ENCODE measurements at places on chromosomes 1 and 21. TPM values are rescaled to one million over a fixed set of nuclear protein-coding genes. Genes with fewer than 3 reads are reported as not detected.

GRCh38 chr1:63323865-63324778, 1.8 kb downstream of the FOXD3 start:
- no peak overlapping the region for H3K27ac ChIP-seq
- H3K36me3 ChIP-seq, result no peaks in the 10 kb centered on the region
- H3K4me3 ChIP-seq, result peak overlapping the region; percentile 59
- no peak for DNase-seq
- H3K4me1 ChIP-seq, result peaks cover 37% of the 10 kb centered on the region

UBE2U gene
- total RNA-seq, result not detected

SSX2IP gene
- 5.8 TPM for total RNA-seq

KRTAP7-1 gene
- not detected for total RNA-seq

- no peak overlapping the region for H3K27ac ChIP-seq
- peaks cover 13% of the 10 kb centered on the region for H3K4me1 ChIP-seq
- no peak for DNase-seq
- H3K36me3 ChIP-seq, result no peaks in the 10 kb centered on the region
- no peak overlapping the region for H3K4me3 ChIP-seq
Measured at GRCh38 chr1:168514455-168514854, 29.3 kb downstream of the XCL2 start.

GRCh38 chr1:198465201-198466144, 75.0 kb downstream of the ATP6V1G3 start:
- H3K27ac ChIP-seq, result no peak overlapping the region
- H3K27me3 ChIP-seq, result no peaks in the 10 kb centered on the region
- H3K4me1 ChIP-seq, result no peaks in the 10 kb centered on the region
- no peak for DNase-seq
- H3K4me3 ChIP-seq, result no peak overlapping the region
- H3K36me3 ChIP-seq, result no peaks in the 10 kb centered on the region

DNA sequence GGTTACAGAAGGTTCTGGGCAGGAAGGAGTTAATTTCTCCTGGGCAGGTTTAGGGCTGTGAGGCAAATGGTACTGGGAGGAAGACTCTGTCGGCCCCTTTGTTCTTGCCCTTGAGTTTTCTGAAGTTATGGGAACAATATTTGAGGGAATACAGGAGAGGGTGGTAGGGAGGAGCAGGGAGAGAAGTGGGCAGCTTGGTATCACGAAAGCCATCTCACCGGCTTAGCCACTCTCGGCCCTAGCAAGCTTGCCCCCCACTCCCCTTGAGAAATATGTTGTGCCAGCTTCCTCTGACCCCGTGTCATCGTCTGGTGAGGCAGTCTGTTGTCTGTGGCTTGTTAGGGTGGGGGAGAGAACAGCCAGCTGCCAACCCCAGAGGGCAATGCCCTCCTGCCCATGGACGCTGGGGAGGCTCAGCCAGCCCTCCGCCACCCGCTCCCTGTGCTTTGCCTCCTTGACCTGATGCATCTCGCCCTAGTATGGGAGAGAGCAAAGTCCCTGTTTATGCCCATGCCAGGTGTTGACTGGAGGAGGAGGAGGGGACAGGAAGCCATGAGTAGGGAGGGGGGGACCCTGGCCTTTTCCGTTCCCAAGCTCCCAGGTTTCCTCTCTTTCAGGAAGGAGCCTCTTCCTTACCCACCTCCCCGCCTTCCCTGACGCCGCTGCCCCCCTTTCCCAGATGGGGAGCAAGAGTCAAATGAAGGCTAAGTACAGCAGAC, 1.2 kb downstream of the EFNA1 start:
- H3K36me3 ChIP-seq, result peaks cover 41% of the 10 kb centered on the region
- H3K4me3 ChIP-seq, result peak overlapping the region; percentile 64
- H3K4me1 ChIP-seq, result peaks cover 78% of the 10 kb centered on the region
- H3K27me3 ChIP-seq, result peaks cover 13% of the 10 kb centered on the region
- peak; percentile 55 for DNase-seq
- peak overlapping the region; percentile 91 for H3K27ac ChIP-seq

DNA sequence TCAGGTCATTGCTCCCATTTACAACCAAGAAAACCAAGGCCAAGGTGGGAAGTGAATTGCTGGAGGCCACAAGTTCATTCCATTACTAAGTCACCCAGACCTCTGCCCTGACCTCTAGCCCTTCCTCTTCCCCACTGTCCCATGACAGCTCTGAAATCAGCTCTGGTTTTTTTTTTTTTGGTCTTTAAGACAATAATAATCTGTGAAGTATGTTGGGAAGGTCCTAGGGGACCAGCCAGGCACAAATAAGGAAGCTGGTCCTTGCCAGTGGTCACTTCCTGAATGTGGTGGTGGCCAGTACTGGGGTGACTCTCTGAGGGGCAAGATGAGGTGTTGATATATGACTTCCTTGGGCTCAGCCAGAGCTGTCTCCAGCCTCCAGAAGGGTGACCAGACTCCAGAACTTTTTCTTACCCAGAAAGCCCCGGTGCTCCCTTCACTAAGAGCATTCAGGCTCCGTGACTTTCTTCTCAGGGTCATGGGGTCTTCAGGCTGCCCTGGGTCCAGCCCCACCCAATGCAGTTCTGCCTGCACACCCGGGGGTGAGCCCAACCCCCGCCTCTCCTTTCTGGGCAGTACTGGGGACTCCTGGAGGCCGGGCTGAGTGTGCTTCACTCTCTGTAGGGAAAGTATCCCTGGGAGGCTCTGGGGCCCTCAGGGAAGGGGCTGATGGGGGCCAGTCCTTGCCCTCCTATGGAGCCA, 159.6 kb downstream of the PTPRU start:
- no peaks in the 10 kb centered on the region for H3K4me1 ChIP-seq
- no peak for DNase-seq
- no peak overlapping the region for H3K27ac ChIP-seq
- no peaks in the 10 kb centered on the region for H3K36me3 ChIP-seq
- H3K27me3 ChIP-seq, result peaks cover 14% of the 10 kb centered on the region

- H3K27me3 ChIP-seq, result no peaks in the 10 kb centered on the region
- no peaks in the 10 kb centered on the region for H3K36me3 ChIP-seq
- DNase-seq, result no peak
Measured at GRCh38 chr1:67816506-67816905, 16.8 kb downstream of the GNG12 start.

GRCh38 chr1:19006000-19006399, 49.5 kb upstream of the IFFO2 start:
- no peak for DNase-seq
- no peak overlapping the region for H3K4me3 ChIP-seq
- no peak overlapping the region for H3K27ac ChIP-seq
- no peaks in the 10 kb centered on the region for H3K27me3 ChIP-seq

GRCh38 chr1:156601892-156602291, 613 bp upstream of the GPATCH4 start:
- DNase-seq, result no peak
- H3K4me3 ChIP-seq, result peak overlapping the region; percentile 76
- H3K4me1 ChIP-seq, result peaks cover 18% of the 10 kb centered on the region
- H3K36me3 ChIP-seq, result peaks cover 21% of the 10 kb centered on the region

GRCh38 chr1:244761279-244761678, 74.2 kb upstream of the COX20 start:
- H3K27me3 ChIP-seq, result no peaks in the 10 kb centered on the region
- no peaks in the 10 kb centered on the region for H3K36me3 ChIP-seq
- no peaks in the 10 kb centered on the region for H3K4me1 ChIP-seq
- DNase-seq, result no peak
- no peak overlapping the region for H3K27ac ChIP-seq
- H3K4me3 ChIP-seq, result no peak overlapping the region

RGS18 gene
- total RNA-seq, result 13.0 TPM

DNA sequence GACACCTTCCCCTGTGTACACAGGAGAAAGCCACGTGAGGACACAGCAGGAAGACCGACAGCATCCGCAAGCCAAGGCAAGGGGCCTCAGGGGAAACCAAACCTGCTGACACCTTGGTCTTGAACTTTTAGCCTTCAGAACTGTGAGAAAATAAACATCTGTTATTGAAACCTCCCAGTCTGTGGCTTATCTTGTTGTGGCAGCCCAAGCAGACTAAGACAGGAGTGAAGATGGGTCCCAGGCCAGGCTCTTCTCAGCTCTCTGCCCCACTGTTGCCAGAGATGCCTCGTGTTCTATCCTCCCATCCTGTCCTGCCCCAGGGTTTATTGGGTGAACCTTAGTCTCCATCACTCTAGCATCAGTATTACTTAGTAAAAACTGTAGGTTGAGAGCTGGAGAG, 236.3 kb downstream of the MATN1 start:
- H3K27me3 ChIP-seq, result no peaks in the 10 kb centered on the region
- no peak for DNase-seq
- H3K4me1 ChIP-seq, result no peaks in the 10 kb centered on the region
- H3K4me3 ChIP-seq, result no peak overlapping the region
- no peaks in the 10 kb centered on the region for H3K36me3 ChIP-seq

Measured in lower lobe of right lung (tissue), 2 donors.